Kidney (tissue), 22 donors: ENCODE measurements at places on chromosomes 6 and 20. TPM values are rescaled to one million over a fixed set of nuclear protein-coding genes. Genes with fewer than 3 reads are reported as not detected.

- peak; percentile 70 for DNase-seq
These were observed 472 bp upstream of the PAQR8 start for GRCh38 chr6:52361414-52361944.

DNA sequence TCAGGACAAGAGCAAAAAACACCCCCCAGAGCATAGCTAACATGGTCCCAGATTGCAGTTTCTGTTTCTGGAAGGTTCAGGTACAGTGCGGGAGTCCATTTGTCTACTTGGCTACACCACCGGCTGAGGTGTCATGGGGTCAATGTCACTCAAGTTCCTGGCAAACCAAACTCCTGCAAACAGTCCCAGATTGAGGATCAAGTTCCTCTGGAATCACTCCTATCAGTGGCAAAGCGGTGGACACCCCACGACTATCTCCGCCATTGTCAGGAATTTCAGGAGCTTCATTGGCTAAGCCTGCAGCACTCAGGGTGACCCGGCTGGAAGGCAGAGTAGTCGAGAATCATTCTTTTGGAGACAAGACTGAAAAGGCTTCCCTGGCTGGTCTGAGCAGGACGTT is 41.8 kb downstream of the SLC22A1 start:
- no peak for DNase-seq

- no peak for DNase-seq
These were observed 223.1 kb upstream of the SGK1 start for GRCh38 chr6:134541001-134541400.

GRCh38 chr6:149903938-149904611 is 6.2 kb upstream of the RAET1E start:
- peak; percentile 33 for DNase-seq

DNA sequence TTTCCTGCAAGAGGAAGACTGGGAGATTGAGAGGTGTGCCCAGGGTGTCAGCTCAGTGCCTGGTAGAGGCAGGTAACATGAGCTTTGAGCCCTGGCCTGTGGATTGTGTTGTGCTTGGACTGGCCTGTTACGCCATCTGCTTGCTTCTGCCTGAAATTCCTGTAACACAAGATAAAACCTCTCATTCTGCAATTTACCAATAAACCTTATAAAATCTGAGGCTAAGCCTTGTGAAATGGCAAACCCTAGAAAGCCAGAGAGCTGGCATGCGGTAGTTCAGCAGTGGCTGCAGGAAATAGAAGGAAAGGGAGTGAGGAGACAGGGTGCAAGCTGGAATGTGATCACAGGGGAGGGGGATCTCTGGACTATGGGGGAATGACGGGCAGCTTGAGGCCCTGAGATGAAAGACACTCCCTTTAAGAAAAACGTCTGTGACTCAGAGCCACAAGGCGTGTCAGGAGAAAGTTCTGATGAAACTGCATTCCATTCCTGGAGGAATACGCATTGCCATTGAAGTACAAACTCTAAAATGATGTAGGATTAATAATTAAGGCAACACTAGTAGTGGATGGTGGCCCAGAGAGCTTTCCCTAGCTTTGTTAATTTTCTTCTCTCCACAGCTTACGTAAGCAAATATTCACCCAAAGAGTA is 26.3 kb upstream of the TFAP2A start:
- DNase-seq, result peak; percentile 71

- no peak for DNase-seq
These were observed 16.5 kb upstream of the TINAG start for GRCh38 chr6:54291738-54292137.

GRCh38 chr20:6299456-6299855 is 176.6 kb upstream of the FERMT1 start:
- no peak for DNase-seq

- no peak for DNase-seq
These were observed 95.9 kb upstream of the ADGRF1 start for GRCh38 chr6:47138046-47138445.

GRCh38 chr6:168609026-168609685 is 168.2 kb downstream of the SMOC2 start:
- DNase-seq, result no peak

DNA sequence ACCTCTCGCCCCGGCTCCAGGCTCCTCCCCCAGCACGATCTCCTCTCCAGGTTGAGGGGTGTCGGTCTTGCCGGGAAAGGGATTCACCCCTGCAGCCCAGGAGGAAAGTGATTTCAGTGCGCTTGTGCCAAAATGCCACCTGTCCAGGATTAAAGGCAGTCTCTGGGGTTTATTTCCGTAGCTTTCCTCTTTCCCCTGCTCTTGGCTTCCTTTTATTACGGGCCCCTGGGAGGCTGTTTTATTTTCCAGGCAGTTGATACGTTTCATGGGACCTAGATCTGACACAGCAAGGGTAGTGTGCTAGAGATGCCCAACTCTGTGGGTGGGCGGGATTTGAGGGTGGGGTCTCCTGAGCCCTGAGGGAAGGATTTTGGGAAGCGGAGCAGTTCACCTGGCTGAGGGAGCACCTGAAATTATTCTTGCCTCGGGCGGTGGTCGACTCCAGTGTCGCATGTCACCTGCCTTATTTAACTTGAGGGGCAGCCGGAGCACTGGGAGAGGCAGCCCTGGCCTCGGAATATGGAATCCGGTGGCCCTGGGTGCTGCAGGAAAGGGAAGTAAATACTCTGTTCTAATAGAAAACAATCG is 9.5 kb upstream of the NKX2-2 start:
- no peak for DNase-seq

DNA sequence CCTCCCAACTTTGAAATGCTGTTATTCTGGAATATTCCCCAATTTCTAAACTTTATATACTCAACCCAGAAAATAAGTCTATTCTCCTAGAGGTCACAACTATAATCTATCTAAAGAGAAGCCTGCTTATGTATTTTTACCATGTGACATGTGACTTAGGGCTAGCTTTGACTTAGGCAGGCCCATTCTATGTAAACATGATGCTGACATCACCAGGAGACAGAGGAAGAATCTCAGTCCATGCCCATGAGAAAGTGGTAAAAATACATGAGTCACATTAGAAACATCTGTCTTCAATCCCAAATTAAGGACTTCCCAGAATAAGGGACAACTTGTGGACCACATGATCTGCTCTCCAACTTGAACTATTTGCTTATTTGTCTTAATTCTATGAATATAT is 113.6 kb upstream of the ID4 start:
- no peak for DNase-seq

GRCh38 chr20:41395667-41396664 is 29.3 kb upstream of the EMILIN3 start:
- DNase-seq, result no peak

DNA sequence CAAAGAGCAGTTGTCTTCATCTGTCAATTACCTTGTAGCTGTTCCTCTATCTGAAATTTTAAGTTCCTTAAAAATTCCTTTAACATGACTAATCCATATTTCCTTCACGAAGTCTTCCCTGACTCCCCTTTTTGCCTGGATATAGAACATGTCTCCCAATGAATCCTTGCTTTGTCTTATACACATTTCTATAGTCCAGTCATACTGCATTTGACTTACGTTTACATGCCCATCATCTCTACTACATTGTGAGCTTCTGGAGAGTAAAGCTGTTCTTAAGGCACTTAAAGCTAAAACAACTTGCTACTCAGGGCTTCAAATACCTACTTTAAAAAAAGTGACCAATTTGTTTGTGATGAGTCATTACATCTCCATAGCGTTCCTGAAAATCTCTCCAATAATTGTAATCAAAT is 4.9 kb downstream of the REV3L start:
- DNase-seq, result no peak

DNA sequence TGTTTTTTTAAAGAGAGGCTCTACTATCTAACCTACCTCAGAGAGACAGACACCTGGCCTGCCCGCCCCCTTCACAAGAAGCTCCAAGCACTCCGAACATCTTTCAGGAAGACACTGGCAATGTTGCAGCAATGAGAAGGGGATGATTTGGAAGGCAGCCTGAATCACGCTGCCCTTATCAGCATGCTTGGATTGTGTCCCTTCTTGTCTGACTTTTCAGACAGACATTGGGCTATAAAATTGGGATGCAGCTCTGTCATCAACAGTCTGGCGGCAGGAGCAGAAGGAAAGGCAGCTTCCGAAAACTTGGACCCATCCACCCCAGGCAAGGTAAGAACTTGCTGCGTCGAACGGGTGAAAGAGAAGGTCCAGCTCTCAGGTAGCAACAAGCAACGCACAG is 56.0 kb downstream of the CDK5RAP1 start:
- no peak for DNase-seq

DNA sequence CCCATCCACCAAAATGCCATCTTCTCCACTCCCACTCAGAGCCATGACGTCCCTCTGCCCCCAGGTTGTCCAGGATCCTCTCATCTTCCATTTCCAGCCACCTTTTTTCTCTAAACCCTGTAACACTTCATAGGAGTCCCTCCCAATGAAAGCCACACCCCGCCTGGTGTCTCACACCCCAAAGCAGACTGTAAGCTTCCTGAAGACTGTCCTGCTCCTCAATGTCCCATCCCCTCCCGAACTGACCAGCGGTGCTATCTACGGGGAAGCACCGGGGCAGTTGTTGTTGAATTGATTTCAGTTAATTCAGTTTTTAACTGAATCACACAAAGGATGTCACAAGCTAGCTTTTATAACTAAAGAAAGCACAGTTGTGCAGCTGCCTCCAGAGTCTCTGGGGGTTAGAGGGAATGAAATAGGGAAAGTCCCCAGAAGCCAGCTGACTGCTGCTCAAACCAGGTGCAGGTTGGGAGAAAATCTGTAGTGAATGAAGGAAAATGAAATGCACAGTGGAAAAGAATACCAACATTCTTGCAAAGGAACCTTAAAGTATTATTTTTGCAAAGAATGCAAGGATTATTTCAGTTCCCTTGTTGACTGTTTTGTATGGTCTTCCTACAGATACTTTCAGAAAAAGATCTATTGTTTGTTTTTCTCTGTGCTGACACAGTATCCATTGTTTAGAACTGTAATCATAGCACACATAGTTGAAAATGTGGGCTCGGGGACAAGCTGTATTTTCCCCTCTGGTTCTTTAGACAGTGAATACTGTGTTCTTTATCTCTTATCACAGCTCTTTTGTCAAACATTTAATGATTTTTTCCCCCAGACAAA is 222.6 kb upstream of the QKI start:
- DNase-seq, result no peak

DNA sequence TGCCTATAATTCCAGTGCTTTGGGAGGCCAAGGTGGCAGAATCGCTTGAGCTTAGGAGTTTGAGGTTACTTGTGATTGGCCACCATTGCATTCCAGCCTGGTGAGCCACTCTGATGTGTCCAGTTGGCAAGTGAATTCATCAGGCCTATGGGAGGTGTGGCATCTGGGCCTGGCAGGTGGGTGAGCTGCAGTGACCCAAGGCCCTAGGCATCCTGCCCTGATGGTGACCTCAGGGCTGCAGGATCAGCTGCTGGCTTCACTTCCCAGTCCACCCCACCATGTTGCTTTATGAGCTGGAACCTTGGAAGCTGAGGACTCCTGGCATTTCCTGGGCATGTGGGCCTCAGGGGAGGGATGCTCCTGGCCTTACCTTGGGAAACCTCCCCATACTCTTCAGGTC is 20.5 kb downstream of the RSPH9 start:
- no peak for DNase-seq

DNA sequence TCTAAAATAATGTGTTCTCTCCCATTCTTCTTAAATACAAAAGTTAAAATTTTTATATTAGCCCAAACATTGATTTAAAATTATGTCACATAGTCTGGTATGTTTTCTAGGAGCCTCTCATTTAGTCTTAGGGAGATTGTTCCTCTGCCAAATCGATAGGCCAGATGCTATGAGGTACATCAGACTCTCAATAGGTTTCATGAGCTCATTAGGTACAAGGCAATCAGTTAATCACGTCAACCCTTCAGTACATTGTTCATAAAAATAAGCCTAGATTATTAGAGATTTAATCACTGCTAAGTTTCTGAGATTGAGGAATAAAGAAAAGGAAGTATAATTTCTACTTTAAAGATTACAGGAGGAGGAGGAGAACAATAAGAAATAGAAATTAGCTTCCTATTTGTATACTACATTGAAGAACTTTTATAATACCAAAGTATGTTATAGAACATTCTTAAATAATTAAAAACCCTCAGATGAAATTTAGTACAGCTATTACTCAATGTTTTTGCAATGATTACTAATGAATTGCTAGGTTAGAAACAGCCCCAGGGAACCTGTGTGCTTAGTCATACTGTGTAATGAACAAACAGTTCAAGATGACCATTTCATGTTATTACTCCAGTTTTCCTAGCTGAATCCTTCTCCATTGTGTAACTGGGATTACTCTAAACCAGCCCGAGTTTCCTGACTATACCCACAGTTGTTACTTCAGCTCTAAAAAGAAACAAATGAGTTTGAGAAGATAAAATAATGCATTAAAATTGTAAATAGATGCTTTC is 117.0 kb downstream of the BMP5 start:
- DNase-seq, result no peak

- no peak for DNase-seq
These were observed 41.2 kb upstream of the MTRF1L start for GRCh38 chr6:153043719-153044118.

- DNase-seq, result no peak
These were observed 11.7 kb downstream of the PTPRK start for GRCh38 chr6:128508588-128509296.

DNA sequence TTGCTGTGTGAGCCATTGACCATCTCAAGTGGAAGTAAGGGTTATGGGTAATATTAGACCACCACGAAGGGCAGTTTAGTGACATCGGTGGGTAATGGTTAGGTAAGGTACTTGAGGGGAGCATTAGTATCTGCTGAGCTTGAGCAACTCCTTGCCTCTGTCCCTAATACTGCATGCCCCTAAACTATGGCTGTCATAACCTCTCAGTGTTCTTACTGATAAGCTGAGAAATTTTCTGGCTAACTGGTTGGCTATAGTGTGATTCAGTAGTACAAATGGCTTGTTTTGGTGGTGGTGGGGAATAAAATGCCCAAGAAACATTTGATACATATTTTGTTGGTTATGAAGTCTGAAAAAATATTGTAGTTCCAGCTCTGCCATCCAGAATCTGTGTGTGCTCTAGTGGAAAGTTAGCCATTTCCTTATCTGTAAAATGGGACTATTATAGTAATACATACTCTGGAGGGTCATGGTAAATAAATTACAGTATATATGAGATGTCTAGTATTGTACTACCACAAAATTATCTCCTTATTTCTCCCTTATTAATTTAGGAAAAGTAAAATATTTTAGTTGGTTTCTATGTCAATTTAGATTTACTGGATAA is 113.1 kb downstream of the NCOA3 start:
- DNase-seq, result no peak

COL10A1 gene
- not detected for polyA plus RNA-seq

TMEM170B gene
- 2.7 TPM for polyA plus RNA-seq

EEF1A2 gene
- polyA plus RNA-seq, result 1.5 TPM

MACROD2 gene
- polyA plus RNA-seq, result 3.0 TPM

NMBR gene
- not detected for polyA plus RNA-seq

OR12D3 gene
- not detected for polyA plus RNA-seq

HLA-DPB1 gene
- 141 TPM for polyA plus RNA-seq

TREML1 gene
- polyA plus RNA-seq, result not detected

ULBP1 gene
- 0.47 TPM for polyA plus RNA-seq

RHAG gene
- not detected for polyA plus RNA-seq

PTCRA gene
- polyA plus RNA-seq, result not detected

TRIM10 gene
- polyA plus RNA-seq, result 1.5 TPM

CD83 gene
- 15.4 TPM for polyA plus RNA-seq

CFB gene
- polyA plus RNA-seq, result 154 TPM

ZNF341 gene
- 1.5 TPM for polyA plus RNA-seq

TCF15 gene
- polyA plus RNA-seq, result 1.6 TPM
